ENCODE measurements at places on chromosomes 7 and 10.
A peak's percentile ranks its signal among the peaks of the same experiment; 100 is the strongest.

GRCh38 chr10:77649333-77650331 lies 12.0 kb upstream of the KCNMA1 start:
- no peak for DNase-seq

GRCh38 chr7:11430841-11431240 lies 401.2 kb downstream of the THSD7A start:
- no peak for DNase-seq

DNA sequence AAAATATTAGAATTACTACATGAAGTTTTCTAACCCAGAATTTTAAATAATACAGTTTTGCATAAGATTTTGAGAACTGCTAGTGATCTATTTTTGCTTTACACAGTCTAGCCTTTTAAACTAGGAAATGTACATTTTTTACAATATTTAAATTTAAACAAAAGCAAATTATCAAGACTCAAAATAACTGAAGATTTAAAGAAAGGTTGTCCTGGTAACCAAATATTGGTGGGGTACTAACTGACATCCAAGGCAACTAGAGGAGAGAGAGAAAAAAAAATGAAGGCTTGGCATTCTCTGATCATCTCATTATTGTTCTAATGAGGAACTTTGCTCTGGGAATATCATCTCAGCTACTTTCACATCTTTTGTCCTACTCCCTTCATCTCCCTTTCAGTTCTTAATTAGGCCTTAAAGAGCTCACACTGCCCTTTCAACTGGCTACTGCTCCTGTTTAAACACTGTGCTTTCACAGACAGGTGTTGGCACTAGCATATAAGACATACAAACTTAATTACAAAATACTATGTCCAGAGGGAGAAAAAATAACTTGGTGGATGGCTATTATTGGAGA lies 33.7 kb downstream of the RAB11FIP2 start:
- no peak for DNase-seq

DNA sequence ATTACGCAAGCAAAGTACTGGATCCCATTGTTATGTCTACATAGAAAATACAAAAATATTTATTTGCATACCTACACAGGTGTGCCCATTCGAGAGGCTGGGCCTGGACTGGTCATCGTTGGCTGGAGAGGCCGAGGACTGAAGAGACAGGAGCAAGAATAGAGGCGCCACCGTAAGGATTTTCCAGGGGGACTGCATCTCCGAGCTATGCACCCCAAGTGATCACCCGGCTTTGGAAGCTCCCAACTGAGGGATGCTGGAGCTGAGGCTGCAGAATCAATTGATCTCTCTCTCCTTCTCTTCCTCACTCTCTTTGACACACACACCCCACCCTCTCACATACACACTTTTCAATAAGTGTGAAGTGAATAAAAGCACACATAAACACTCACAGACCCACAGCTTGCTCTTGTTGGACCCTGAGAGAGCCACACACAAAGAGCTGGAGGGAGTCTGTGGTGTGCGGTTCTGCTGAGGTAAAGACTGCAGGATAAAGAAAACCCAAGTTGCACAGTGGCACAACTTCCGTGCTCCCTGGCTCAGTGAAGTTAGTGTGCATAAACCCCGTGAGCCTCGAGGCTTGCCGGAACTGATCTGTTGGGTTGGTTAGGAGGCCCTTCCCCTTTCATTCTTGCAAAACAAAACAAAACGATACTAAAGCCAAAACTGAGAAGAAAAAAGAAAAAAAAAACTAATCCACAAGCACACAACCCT lies at the start of gene AOAH:
Gene AOAH, minus strand, starts transcription at position 544 of the 714 bp plus-strand sequence. Its CDS starts 346 bp downstream, at position 198.
- no peak for DNase-seq

GRCh38 chr10:15791816-15792524 lies 68.3 kb downstream of the MINDY3 start:
- DNase-seq = no peak

GRCh38 chr7:50155755-50156154 lies 62.7 kb upstream of the ZPBP start:
- no peak for DNase-seq

DNA sequence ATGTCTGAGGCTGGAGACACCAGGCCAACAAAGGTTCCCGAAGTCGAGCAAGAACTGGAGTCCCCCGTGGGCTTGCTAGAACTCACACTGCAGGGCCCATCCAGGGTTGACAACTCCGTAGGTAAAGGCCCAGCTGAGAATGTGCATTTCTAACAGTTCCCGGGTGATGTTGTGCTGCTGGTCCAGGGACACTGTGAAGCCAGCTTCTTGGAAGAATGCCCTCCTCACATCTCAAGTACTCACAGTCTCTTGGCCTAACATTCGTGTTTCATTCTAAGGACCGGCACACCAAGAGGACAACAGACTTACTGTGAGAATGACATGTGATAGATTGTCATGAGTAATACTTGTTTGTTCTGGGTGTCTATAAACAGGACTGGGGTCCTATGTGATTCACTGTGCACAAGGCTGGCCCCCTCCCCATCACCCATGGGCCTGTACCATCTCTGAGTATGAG lies 682.3 kb upstream of the IGFBP3 start:
- no peak for DNase-seq

DNA sequence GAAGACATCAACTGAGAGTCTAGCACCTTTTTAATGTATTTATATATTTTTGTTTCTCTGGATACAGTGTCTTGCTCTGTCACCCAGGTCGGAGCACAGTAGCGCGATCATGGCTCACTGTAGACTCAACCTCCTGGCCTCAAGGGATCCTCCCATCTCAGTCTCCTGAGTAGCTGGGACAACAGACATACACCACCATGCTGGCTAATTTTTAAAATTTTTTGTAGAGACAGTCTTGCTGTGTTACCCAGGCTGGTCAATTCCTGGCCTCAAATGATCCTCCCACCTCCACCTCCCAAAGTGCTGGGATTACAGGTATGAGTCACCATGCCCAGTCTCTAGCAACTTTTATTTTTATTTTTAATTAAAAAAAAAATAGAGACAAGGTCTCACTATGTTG lies 51.4 kb upstream of the ANLN start:
- no peak for DNase-seq

DNA sequence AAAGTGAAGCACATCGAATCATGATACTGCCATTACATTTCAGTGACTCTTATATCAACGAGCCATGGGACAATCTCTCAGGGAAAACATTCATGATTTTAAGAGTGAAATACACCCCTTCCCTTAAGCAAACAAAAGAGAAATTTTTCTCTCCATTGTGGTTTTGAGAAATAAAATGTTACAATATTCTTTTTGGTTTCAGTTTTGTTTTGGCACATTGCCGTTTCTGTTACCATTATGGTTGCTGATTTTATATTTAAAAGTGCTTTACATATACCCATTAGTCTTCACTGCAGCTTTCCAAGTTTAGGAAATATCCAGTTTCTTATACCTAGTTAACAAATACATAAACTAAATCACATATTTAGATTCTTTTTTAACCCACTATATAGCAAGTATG lies 126.8 kb upstream of the SEM1 start:
- no peak for DNase-seq

- no peak for DNase-seq
Observed at GRCh38 chr7:155602750-155603149, 41.7 kb upstream of the RBM33 start.

- DNase-seq = no peak
Observed at GRCh38 chr10:71219918-71220688, 7.7 kb downstream of the UNC5B start.

GRCh38 chr10:43681220-43681619 lies 32.5 kb upstream of the ZNF32 start:
- no peak for DNase-seq

DNA sequence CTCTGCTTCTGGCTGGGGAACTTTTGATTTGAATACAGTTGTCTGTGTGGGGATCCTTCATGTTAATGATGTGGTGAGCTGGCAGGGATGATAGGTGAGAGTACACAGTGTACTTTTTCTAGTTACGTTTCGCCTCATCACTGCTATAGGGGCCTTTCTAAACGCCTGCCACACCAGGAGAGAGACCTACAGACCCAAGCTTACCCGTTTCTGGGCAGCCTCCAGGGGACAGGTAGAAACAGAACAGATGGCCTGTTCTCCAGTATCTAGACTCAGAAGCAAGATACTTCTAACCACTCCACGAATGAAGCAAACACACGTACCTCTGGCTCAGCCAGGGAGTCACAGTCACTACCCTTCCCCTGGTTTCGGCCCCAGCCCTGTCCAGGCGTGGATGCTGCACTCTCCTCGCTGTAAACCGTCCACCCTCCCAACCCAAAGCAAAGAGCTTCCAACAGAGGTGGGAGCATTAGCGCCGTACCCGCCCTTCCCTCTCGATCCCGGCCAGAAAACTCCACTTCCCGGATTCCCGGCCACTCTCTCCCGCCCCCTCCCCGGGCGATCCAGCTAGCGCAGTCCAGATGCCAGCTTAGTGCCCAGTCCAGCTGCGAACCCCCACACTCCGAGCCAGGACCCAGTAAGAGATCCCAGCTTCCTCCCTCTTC lies 1.2 kb downstream of the CCDC6 start:
- DNase-seq = no peak

- DNase-seq = no peak
Observed at GRCh38 chr7:46383605-46384004, 462.5 kb upstream of the IGFBP3 start.

DNA sequence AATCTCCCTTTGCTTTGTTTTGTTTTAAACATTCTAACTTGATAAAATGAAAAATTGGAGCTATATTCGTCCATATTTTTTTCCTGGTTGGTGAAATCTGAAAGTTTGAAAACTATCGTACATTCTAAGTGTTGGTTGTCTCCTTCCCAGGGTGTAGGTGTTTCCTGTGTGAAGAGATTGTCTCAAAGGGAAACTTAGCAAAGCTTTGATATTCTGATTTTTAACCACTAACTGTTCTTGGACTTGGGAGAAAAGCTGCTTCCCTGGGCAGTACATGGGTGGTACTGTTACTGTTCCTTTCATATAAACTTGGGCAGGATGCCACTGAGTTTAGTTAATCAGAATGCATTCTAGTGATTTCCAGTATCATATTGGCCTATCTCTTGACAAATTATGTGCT lies 253.5 kb upstream of the LRGUK start:
- no peak for DNase-seq

- no peak for DNase-seq
Observed at GRCh38 chr10:24929904-24930303, 22.5 kb downstream of the PRTFDC1 start.

GRCh38 chr10:43251419-43252165 lies 15.3 kb downstream of the RASGEF1A start:
- DNase-seq = no peak

DNA sequence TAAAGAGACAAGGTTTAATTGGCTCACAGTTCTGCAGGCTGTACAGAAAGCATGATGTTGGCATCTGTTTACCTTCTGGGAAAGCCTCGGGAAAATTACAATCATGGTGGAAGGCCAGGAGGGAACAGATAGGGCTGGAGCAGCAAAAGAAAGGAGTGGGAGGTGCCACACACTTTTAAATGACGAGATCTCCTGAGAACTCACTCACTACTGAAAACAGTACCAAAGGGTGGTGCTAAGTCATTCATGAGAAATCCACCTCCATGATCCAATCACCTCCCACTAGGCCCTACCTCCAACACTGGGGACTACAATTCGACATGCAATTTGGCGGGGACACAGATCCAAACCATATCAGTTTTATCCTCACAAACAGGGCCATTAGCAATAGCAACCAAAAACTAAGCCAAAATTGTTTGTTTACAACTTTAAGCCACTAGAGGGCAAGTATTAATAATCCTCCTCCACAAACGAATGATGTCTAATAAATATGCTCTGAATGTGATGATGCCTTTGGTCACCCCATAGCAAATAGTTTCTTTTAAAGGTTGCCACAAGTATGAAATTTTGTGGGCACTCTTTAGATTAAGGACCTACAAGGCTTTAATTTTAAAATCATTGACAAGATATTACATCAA lies 129.2 kb upstream of the NRBF2 start:
- no peak for DNase-seq

DNA sequence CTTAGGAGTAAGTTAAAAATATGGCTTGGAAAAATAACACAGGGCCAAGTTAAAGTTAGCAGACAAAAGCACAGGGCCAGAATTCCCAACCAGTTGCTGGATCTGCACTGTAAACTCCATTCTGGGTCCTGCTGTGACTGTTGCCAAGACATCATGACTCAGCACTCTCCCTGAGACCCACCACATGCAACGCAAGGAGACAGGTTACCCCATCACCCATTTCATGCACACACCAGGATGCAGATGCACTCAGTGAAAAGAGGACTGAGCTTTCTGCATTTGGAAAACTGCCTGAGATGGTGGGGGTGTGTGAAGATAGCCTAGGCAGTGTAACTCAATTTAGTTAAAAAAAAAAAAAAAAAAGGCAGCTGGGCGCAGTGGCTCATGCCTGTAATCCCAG lies 97.6 kb upstream of the ZNF438 start:
- DNase-seq = peak; percentile 96

GRCh38 chr7:95059842-95060313 lies 152.5 kb downstream of the PPP1R9A start:
- no peak for DNase-seq

- no peak for DNase-seq
Observed at GRCh38 chr7:144057954-144058353, 9.2 kb downstream of the OR2A5 start.

DNA sequence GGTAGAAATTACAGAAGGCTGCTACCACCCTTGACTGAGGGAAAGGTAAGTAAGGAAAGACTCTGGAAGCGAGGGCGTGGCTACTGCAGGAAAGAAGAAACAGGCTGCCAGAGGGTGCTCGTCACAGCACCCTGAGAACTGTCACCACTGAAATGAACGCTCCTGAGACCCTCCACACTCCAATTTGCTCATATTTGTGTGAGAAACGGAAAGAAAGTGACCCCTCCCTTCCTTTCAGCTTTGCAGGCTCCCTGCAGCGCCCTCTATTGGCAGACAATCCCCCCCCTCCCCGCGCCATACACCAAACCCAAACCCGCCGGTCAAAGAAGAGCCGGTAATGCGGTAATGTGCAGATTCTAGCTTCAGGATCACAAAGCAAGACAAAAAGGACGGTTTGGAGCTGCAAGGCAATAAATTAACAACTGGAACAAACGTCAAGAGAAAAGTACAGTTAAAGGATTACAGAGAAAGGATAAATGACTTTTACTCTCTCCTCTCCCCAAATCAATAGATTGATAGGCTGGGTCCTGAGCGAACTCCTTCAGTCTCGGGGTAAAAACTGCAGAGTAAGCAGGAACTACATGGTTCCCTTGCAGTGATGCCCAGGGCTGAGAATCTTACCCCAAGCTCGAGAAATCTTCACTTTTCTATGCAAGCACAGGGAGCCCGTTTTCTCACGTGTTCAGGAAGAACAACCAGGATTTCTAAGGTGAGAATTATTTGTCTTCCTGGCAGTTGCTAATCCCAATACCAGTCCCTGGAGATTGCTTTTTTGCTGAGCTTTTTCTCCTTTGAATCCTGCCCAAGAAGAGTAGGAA lies 47.6 kb downstream of the STEAP1B start:
- DNase-seq = no peak
